ENCODE measurements at places on chromosomes 6 and 20.

DNA sequence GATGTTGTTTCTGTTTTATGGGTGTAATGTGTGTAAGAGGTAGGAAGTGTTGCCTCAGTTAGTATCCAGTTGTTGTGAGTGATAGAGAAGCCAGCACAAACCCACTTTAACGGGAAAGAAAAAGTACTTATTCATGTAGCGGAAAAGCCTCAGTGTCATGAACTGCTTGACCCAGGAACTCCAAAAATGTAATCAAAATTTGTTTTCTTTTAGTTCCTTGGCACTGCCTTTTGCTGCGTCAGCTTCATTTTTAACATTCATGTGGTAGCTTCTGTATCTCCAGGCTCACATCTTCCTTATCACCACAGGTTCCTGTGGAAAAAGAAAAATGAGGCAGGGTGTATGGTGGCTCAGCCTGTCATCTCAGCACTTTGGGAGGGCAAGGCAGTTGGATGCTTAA, 46.4 kb upstream of the CCDC28A start:
- DNase-seq, result no peak

GRCh38 chr20:35952480-35953386, 1.6 kb downstream of the SCAND1 start:
- no peak for DNase-seq

GRCh38 chr20:48681873-48682426, 145.8 kb downstream of the PREX1 start:
- DNase-seq, result no peak

- DNase-seq, result no peak
Measured at GRCh38 chr20:25057234-25058050, 497 bp downstream of the ACSS1 start.

- no peak for DNase-seq
Measured at GRCh38 chr6:33719326-33719987, 8.0 kb upstream of the UQCC2 start.

DNA sequence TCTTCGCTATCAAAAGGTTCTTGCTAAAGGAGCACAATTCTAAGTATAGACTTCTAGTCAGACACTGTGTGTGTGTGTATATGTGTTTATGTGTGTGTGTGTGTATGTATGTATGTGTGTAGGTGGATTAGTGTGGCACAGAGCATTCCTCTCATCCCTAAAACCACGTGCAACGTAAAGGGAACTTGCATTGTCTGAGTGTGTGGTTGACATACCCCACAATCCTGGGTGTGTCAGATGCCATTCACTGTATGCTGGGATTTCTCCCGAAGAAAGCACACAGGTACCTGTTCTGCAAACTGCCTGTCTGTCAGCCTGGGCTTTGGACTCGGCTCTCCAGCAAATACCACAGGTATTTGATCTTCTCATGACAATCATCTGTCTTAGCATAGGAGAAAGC, 42.3 kb upstream of the TBC1D7 start:
- DNase-seq, result no peak

DNA sequence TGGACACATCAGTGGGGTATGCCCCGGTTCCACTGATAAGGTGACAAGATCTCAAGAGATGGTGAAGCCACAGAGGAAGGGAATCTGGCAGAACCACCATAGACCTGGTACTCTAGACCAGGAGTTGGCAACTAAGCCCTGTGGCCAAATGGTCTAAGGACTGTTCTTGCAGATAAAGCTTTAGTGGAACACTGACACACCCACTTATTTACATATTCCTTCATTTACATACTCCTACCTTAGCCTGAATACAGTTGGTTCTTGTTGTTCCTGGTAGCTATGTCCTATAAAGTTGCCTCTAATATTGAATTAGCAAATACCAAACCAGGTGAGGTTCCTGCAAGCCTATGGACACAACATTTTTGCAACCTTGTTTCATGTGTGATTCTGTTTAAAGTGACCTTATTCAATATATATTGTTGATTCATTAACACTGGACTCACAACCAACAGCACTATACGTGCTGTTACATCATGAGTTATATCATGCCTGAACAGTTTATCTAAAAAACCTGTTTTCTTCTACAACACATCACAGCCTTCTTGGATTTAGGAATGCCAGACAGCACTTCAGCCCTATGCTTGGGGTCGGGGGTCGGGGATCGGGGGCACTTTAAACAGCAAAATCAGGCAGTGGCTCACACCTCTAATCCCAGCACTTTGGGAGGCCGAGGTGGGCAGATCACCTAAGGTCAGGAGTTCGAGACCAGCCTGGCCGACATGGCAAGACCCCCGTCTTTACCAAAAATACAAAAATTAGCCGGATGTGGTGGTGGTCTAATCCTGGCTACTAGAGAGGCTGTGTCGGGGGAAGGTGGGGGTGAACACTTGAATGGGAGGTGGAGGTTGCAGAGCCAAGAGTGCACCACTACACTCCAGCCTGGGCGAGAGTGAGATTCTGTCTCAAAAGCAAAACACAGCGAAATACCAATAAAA, 2.5 kb downstream of the CCDC167 start:
- DNase-seq, result no peak

All from NCI-H2107 (cell line).